Femur (tissue), 1 donor: ENCODE measurements at places on chromosomes 13 and 19.

DNA sequence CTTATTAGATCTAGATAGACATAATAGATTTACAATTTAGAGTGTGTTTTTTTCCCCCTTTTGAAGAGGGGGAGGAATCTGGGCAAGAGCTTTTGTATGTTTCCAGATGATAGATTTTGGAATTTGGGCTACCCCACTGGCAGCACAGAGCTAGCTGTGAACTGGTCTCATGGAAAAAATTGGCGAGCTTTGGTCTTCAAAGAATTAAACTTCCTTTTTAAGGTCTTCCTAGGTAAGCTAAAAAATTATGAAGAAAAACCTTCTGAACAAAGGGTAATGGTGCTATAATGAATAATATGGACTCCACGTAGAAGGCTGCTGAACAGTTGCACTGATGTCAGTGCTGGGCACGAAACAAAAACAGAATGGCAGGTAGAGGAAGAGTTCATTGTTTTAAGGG, 109.3 kb downstream of the ZIC5 start:
- DNase-seq, result no peak

DNA sequence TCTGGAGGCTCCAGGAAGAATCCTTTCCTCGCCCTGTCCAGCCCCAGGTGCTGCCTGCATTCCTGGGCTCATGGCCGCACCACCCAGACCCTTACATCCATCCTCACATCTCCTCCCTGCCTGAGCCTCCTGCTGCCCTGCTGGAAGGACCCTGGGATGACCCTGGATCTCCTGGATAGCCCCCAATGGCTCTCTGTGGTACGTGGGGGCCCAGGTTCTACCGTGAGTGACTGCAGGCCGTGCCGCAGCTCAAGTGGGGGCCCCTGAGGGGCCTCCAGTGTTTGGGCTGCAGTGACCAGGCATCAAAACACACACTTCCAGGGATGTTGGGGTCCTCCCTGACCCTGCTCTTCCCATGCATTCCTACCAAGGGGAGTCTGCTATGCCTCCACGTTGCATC, 8.3 kb upstream of the MCF2L start:
- peak; percentile 11 for DNase-seq

GRCh38 chr19:19562665-19563347, 24.7 kb downstream of the CILP2 start:
- DNase-seq, result no peak

DNA sequence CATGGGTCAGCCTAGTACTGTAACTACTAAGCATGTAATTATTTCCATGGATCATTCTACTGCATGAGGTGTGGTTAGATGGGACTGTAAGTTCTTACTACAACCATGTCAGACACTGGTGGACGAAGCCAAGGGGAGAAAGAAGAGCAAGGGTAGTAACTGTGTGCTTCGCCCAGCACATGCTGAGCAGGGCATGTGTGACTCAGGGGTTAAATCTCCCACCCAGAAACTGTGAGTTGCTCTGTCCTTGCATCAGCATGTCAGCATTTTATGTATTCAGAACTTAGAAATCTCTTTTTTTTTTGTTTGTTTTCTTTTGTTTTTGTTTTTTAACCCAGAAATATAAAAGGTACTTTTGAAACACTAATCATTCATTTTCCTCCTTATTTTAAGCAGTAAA, 436.6 kb upstream of the KLF12 start:
- no peak for DNase-seq

GRCh38 chr13:102584434-102584833, 12.4 kb upstream of the TPP2 start:
- no peak for DNase-seq

DNA sequence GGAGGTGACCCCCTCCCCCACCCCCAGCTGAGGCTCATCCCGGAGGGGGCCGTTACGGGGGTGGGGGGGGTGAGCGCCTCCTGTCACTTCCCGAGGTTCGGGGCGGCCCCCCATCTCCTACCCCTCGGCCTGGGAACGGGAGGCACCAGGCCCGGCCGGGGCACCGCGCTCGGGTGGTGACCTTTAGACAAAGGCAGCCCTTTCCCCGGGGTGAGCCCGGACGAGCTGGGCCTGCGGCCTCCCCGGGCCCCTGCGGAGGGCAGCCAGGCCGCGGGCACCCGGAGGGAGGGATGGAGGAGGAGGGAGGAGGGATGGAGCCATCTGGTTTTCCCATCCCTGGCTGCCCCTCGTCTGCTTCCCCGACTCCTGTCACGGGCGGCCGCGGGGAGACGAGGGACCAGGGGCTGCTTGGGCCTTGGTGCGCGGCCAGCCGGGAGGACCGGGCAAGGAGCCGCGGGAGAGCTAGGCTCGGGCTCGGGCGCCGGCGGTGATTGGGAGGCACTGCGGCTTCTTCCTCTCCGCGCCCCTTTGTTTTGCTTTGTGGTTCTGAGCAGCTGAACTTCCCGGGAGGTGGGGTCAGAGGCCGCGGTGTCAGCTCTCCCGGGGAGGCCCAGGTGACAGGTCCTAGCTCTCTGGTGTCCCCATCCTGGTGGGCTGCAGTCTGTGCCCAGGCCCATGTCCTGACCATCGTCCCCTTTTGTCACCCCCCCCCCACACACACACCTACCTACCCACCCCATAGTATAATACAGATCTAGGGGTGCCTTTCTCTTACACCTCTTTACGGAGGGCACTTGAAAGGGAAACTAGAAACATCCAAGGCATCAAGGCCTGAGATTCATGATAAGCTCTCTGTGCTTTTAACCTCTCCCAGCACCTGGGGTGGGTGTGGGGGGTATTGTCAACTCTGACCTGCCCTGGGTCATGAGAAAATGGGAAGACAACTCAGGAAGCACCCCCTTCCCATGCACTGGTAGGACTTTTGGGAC, 1.3 kb downstream of the BICRA start:
- DNase-seq, result peak; percentile 55

DNA sequence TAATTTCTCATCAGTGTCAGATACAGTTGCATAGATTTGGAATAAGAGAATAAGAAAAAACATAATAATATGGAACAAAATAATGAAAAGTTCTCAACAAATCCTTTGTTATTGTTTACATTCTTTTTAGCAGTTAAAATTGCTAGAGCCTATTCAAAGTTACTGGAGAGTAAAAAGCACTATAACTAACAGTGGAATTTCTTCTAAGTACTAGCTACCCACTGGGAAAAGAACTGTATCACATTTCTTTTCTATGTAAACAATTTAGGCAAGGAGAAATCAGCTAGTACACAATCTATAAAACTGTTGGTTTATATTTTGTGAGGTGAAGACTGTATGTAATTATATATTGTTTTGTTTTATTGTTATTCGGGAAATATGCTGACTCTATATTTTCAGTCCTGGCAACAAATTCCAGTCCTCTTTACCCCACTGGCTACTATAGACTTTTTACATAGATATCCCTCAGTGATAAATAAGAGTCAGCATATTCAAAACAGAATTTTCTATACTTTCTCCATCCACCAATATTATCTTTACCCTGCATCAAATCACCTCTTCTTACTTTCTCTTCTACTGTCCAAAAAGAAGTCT, 222.0 kb downstream of the PCDH9 start:
- no peak for DNase-seq

GRCh38 chr13:100349594-100349993, 239.0 kb downstream of the GGACT start:
- DNase-seq, result no peak
